Esophagus mucosa (tissue), 1 donor: ENCODE measurements at places on chromosomes 7 and 10. TPM values are rescaled to one million over a fixed set of nuclear protein-coding genes. Genes with fewer than 3 reads are reported as not detected.

CAMK2B gene
- 1.1 TPM for total RNA-seq

LIPK gene
- total RNA-seq, result 3.3 TPM

STEAP4 gene
- total RNA-seq, result 23.6 TPM

TMEM196 gene
- total RNA-seq, result not detected

LEP gene
- total RNA-seq, result 0.12 TPM

TMEM243 gene
- total RNA-seq, result 8.1 TPM

NODAL gene
- 0.48 TPM for total RNA-seq

AHR gene
- 34.3 TPM for total RNA-seq

MPP7 gene
- 53.6 TPM for total RNA-seq

MINDY3 gene
- 15.3 TPM for total RNA-seq

CHST15 gene
- total RNA-seq, result 6.1 TPM

RBM17 gene
- total RNA-seq, result 57.5 TPM

HTR5A gene
- not detected for total RNA-seq

WEE2 gene
- not detected for total RNA-seq

EBF3 gene
- total RNA-seq, result 0.44 TPM

- ATAC-seq, result peak; percentile 47
Observed at GRCh38 chr7:81447351-81447952, 322.4 kb downstream of the HGF start.

GRCh38 chr10:112367516-112367915 is 6.4 kb upstream of the ACSL5 start:
- ATAC-seq, result no peak

GRCh38 chr7:6271694-6272440 is 557 bp downstream of the CYTH3 start:
- peak; percentile 19 for ATAC-seq

- no peak for ATAC-seq
Observed at GRCh38 chr10:126470991-126471390, 82.7 kb upstream of the ADAM12 start.

DNA sequence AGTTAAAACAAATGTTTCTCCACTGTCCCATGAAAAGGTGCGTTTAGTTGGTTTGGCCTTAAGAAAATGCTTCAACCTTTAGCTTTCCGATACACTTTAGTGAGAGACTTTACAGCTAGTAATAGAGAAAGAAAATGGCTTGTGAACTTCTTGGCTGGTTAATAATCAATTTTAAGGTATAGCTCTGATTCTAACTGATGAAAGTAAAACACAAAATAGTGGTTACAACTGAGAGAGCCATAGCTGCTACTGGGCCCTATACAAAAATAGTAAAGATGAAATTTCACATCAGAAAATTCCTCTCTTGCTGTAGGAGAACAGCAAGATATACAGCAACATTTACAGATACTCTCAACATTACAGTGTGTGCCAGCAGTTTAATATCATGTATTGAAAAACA is 371.4 kb downstream of the PHTF2 start:
- ATAC-seq, result no peak

DNA sequence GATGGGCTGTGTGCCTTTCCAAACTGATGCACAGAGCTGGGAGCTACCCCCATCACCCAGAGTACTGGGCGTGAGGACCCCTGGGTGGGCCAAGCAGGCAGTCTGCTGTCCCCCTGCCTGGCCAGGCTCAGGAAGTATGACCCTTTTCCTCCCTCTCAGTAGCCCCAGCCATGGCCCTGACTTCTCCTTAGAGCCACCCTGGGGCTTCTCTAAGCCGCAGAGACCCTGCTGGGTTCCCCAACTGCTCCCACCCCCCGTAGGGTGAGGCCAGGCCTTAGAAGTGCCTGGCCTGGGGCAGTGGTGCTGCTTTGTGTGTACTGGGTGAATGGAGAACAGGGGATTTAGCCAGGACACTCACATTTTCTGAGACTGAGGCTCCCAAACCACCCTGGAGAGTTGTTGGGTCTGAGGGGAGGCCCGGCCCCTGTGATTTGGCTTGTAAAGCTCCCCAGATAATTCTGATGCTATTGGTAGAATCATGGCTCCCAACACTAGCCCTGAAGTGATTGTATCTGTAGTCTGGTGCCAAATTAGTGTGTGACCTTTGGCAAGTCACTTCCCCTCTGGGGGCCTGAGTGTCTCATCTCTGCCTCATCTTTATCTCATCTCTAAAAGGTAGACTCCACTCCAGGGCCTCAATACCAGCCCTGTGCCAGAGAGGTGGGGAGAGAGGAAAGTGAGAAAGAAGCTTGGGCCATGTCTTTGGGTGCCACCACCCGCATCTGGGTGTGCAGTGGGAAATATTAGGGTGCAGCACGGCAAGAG is 99.7 kb upstream of the PPIF start:
- ATAC-seq, result no peak

DNA sequence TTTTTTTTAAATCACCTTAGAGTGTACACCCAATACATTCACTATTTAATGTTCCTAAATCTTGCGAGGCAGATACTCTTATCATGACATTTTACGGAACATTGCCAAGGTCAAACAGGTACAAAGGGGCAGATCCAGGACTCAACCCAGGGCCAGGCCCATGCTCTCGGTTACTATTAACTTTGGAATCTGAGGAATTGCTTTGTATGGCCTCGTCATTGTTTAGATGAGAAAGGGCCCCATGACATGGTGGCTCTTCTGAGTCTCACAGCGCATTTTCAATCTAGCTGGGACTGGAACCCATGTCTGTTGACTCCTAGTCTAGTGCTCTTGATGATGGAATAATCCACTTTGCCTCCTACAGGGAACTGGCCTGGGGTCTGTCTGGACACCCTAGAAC is 59.1 kb downstream of the GATA3 start:
- no peak for ATAC-seq

DNA sequence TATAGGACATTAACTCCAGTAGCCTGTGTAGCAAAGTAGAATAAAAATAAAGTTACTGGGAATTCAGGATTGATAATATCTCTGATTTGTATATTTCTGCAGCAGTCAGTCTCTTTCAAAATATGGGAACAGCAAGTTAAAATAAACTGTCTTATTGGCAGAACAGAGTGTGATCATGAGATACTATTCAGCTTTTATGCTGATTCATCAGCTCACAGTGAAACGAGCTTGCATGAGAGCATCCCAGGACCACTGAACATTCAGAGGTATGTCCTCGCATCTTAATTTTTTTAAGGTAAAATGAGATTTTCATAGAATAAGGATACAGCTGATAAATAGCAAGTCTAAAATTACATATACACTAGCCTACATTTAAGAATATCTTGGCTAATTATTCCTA is 282.5 kb upstream of the MYO3A start:
- no peak for ATAC-seq

- ATAC-seq, result no peak
Observed at GRCh38 chr7:115475761-115476385, 554.0 kb downstream of the MDFIC start.

DNA sequence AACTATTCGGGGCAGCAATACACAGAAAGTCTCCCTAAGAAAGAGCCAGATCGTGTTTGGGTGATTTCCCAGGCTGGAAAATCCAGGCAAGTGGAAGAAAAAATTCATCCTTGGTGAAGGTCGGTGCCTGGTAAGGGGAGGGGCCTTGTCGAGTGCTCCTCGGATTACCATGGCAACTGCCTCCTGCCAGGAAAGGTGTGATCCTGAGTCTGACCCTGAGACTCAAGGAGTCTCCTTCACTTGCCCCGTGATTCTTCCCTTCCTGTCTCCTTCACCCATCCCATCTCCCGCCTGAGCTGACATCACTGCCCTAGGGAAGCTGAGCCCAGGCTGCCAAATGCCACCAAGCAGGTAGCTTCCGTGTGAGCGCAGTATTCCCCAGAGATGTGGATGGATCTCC is 112.2 kb downstream of the MYL10 start:
- no peak for ATAC-seq

GRCh38 chr7:137169282-137169698 is 174.2 kb downstream of the PTN start:
- peak; percentile 66 for ATAC-seq

- no peak for ATAC-seq
Observed at GRCh38 chr10:128710098-128710797, 584.0 kb upstream of the MKI67 start.

DNA sequence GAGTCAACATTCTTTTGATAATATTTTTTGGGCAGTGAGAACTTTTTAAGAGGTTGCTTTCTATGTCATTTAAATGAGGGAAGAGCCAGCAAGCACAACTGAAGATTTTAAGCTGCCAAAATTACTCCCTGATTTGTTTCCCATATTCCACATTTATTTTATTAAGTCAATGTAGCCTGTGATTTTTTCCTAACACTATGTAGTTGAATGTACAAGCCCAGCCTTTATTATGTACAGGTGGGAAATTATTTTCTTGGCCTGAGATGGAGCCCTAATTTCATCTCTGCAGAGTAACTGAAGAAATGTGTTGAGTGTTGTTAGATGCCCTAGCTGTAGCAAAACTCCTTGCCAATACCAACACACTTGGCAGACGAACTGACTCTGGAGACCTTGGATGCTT is 83.1 kb upstream of the MINDY3 start:
- ATAC-seq, result no peak

GRCh38 chr7:1142051-1142635 is 17.9 kb downstream of the ZFAND2A start:
- ATAC-seq, result no peak

GRCh38 chr10:17077890-17078289 is 51.7 kb downstream of the CUBN start:
- no peak for ATAC-seq

DNA sequence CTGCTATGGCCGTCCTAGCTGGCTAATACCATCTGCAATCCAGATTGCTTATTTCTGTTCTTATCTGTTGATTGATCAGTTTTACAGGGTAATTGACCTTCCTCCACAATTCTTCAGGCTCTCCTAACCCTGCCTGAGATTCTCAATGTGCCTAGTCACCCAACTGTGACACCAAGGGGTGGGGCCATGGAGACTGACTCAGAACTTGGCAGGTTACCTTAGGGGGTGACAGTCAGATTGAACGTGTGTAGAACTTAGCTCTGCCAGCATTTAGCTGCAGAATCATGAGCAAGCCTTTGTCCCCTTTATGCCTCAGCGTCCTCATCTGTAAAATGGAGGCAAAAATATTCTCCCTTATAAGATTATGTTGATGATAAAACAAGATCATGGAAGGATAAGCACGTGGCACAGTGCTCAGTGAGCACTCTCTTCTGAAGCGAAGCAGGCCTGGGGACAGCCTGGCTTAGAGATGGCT is 19.1 kb upstream of the LEP start:
- peak; percentile 86 for ATAC-seq

DNA sequence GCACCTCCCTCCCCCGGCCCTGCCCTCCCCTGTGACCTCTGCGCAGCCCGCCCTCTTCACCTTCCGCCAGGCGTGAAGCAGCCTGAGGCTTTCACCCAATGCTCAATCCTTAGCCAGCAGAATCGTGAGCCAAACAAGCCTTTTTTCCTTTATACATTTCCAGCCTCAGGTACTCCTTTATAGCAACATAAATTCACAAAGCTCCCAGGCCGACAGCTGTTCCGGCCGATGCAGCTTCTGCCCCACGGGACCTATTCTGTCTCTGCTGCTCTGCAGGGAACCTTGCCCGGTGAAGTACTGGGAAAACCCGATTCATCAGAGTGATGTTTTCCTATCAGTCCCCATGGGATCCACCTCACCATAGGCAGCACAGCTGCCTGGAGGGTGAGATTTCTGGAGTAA is 87.4 kb downstream of the CHST15 start:
- no peak for ATAC-seq

- ATAC-seq, result no peak
Observed at GRCh38 chr7:54354436-54354835, 187.7 kb upstream of the VSTM2A start.

GRCh38 chr10:119395280-119396007 is 147.1 kb downstream of the RGS10 start:
- peak; percentile 34 for ATAC-seq

- ATAC-seq, result no peak
Observed at GRCh38 chr10:31554556-31554955, 235.5 kb downstream of the ZEB1 start.

GRCh38 chr7:74134117-74134620 is 40.0 kb upstream of the EIF4H start:
- ATAC-seq, result peak; percentile 84
